ENCODE measurements at places on chromosomes 5 and 9.

GRCh38 chr5:115559524-115559923 lies 14.9 kb upstream of the FEM1C start:
- no peak for DNase-seq

- DNase-seq, result no peak
These were observed 112.5 kb downstream of the PRR16 start for GRCh38 chr5:120576588-120576987.

DNA sequence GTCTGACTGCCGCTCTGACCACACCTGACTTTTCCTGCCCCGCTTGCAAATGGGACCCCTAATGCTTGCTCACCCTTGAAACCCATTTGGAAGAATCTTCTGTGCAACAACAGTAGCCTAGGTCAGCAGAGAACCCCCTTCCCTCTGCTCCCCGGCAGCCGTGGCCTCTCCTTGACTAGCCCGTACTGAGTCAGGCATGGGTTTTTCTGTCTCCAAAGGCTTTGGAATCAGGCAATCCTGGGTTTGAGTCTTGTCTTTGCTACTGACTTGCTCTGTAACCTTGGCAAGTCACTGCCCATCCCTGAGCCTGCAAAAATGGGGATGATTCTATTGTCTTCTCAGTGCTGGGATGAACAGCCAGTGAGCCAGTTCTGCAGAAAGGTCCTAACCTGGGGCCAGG lies 135.4 kb downstream of the RGS3 start:
- DNase-seq, result no peak

- no peak for DNase-seq
These were observed 54.5 kb upstream of the HTR4 start for GRCh38 chr5:148708854-148709253.

- DNase-seq, result no peak
These were observed 56.9 kb upstream of the RASA1 start for GRCh38 chr5:87210743-87211142.

Data from AG04450 (cell line).